AML-193 (cell line): ENCODE measurements at places on chromosomes 4 and X.
A peak's percentile ranks its signal among the peaks of the same experiment; 100 is the strongest.

GRCh38 chr4:158395889-158396288 is 125.8 kb upstream of the RXFP1 start:
- no peak for DNase-seq

DNA sequence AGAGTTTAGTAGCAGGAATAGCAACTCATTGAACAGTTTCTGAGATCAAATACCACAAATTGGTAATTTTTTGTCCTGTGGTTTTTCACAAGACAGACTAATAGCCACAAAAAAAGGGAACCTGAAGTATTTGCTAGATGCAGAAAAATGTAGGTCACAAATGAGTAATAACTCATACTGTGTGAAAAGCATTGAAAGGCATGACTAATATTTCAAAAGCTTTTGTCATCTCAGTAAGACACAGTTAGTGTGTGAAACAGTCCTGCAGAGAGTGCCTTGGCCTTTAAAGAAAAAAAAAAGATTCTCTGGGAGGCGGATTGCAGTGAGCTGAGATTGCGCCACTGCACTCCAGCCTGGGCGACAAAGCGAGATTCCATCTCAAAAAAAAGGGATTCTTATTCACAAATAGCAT is 31.4 kb upstream of the SLC25A31 start:
- peak; percentile 10 for DNase-seq

DNA sequence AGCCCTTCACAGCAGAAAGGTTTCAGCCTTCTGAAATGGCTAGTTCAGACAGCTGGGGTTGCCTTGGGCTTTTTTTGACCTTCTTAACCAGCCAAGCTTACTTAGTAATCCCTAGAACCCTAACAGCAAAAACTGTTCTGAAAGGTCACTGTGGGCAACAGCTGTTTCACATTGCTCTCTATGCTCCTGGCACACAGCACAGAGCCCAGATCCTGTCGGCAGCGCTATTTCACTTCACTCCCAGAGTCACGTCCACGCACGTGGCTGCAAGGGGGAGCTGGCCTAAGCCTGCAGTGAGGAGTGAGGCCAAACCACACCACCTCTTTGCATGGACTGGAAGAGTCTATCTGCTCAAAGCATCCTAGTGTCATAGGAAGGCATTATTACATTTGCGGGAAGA is 32.0 kb upstream of the STS start:
- no peak for DNase-seq

- no peak for DNase-seq
Measured at GRCh38 chr4:184620212-184620867, 28.9 kb downstream of the CASP3 start.

GRCh38 chr4:189117426-189117825 is 823.2 kb upstream of the FRG1 start:
- DNase-seq: no peak

DNA sequence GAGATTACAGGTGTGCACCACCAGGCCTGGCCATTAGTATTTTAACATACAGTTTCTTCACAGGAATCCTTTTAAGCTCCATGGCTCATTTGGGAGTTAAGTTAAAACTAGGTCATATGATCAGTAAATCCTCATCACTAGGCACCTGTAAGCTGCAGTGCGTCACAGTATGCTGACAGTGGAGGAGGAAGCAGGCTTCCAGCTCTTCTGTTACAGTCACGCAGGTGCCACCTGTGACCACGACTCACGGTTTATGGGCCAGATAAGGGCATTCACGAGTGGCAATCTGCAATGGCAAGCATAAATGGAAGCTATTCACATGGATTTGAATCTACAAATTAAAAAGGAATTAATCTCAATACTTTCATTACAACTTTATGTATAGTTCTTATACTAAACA is 129.4 kb upstream of the BCOR start:
- DNase-seq: no peak

DNA sequence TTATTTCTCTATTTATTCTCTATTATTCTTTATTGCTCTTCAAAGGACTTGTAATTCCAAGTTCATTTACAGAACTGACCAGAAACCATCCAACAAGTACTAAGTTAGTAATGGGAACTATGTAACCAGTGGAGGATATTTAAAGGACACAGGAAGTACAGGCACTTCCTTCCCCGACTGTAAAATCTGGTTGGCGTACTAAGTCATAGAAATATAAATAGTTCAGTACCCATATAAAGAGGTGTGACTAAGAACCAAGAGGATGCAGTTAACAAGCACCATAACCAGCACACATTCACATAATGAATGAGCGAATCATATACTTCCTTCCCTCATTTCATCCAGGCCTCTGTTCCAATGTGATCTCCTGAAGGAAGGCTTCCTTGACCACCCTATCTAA is 3.6 kb upstream of the EIF4E start:
- DNase-seq: peak; percentile 12

- no peak for DNase-seq
Measured at GRCh38 chrX:12425496-12425895, 287.2 kb downstream of the FRMPD4 start.

GRCh38 chrX:13649838-13650237 is 3.1 kb upstream of the TCEANC start:
- no peak for DNase-seq

DNA sequence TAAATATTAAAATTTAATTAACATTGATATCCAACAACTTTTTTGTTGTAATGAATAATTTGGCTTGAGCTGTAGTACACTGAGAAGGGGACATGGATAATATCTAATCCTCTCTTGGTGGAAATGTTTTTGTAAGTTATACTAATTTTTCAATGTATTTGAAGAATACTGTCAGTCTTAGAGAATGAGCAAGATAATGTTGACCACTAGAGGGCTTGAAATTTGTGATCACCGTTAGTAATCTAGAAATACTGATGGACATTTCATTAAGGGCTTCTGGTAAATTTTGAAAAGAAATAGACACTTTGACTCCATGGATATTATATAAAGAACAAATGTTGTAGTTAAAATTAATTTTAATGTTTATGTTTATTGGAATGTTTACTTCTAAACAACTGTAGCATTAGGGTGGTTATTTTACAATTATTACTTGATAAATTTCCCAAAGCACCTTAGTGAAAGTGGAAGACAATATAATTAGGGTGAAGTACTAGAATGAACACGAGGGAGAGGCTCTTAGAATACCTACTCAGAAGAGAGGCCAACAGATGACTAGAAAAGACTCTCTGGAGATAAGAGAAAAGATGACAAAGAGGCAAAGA is 20.0 kb upstream of the CAMK2D start:
- peak; percentile 57 for DNase-seq

DNA sequence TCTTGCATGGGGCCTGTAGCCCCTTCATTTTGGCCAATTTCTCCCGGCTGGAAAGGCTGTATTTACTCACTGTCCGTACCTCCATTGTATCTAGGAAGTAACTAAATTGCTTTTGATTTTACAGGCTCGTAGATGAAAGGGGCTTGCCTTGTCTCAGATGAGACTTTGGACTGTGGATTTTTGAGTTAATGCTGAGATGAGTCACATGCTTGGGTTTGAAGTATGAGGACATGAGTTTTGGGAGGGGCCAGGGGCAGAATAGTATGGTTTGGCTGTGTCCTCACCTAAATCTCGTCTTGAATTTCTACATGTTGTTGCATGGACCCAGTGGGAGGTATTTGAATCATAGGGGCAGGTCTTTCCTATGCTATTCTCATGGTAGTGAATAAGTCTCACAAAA is 407.6 kb upstream of the NDST3 start:
- DNase-seq: no peak

GRCh38 chr4:1074077-1074476 is 39.3 kb downstream of the RNF212 start:
- no peak for DNase-seq
